Activated T-helper 1 cell treated with anti-CD3 and anti-CD28 coated beads, Interleukin-2, amount 50 U/mL, for 16 hours (primary cell): ENCODE measurements at places on chromosomes 7 and 10.

GRCh38 chr7:83852136-83852535, 203.2 kb upstream of the SEMA3E start:
- no peak for DNase-seq

GRCh38 chr7:78924581-78924980, 528.9 kb downstream of the MAGI2 start:
- no peak for DNase-seq

DNA sequence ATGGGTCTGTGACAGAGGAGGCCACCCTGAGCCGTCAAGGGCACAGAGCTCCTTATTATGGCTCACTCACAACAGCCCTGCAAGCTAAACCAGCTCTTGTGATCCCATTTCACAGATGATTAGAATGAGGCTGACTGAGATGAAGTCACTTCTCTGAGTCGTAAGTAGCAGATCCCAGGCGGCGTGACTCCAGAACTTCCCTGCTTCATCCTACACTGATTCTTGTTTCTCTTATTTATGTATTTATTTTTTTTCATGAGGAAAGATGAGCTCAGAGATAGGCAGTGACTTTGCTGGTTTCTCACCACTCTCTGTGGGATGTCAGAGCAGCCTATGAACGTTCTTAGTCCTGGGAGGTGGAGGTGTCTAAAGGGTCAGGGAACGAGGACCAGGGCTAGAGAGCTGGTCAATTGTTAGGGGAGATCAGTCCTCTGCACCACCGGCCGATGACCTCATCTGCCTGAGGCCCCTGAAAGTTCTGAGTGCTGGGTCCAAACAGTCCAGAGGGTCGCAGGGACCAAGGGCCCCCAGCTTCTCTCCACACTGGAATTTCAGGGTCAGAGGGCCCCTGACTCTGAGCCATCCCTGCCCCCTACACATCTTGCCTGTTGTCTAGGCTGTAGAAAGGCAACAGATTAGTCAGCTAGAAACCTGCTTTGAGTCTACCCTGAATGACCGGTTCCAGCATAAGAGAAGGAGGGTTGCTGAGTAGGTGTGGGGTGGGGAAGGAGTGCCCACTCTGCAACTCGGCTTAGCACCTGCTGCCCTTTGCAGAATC, 17.9 kb downstream of the CLRN3 start:
- no peak for DNase-seq

- no peak for DNase-seq
Observed at GRCh38 chr10:46235705-46236545, 50.9 kb upstream of the ANTXRL start.
